ENCODE measurements at places on chromosomes 5 and 9.

- DNase-seq = no peak
These were observed 106.1 kb downstream of the PCSK1 start for GRCh38 chr5:96326902-96327301.

DNA sequence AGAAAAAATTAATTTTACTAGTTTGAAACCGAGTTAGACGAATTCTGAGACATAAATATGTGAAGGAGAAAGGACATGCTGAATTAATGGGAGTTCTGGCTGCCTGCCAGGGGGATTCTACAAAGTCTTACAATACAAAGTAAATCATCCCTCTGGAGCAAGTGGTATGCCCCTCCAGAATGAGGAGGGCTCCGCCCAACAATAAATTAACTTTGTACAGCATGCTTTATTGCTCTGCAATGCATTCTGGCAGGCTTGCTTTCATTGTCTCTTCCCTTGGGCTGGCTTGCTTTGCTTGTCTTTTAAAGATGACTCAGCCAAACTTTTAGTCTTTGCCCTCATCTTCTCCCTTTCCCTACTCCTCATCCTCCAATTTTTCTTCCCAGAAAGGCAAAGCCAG is 11.7 kb upstream of the PCDHB1 start:
- no peak for DNase-seq

DNA sequence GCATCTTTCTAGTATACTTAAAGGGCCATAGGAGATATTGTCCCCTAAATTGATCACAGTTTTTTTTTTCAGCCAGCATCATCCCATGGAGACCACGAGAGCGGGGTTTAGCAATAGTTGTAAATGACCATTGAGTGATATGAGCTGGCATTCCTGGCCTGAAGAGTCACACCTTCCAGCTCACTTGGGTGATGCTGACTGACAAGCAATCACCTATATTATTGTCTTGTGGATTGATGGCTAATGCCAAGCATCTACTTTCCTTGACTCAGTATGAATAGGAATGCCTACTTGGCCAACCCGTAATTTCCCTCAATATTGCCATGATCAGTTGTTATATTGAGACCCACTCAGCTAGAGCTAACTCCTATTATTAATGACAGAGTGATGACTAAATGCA is 70.5 kb downstream of the ADAMTSL1 start:
- no peak for DNase-seq

GRCh38 chr5:12169536-12169935 is 265.3 kb upstream of the CTNND2 start:
- no peak for DNase-seq

- no peak for DNase-seq
These were observed 50.9 kb upstream of the FAM169A start for GRCh38 chr5:74916831-74917710.

- DNase-seq = no peak
These were observed 808.1 kb downstream of the EFNA5 start for GRCh38 chr5:106862450-106863193.

- DNase-seq = peak; percentile 88
These were observed 84.7 kb downstream of the CSNK1A1 start for GRCh38 chr5:149466457-149466972.

DNA sequence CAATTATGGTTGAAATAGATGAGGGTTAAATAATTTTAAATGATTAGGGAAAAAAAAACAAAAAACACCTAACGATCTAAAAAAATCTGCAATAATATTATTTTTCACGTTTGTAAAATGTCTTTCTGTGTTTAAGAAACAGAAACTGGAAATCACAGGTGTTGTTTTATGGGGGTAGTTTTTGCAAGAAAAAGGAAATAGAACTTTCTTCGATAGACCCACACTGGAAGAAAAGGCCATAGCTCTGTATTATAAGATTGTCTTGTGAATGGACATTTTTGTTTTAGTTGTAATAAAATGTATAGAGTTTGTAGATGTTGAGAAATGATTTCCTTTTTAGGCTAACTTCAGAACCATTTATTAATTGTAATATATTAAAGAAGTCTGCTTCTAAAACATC is 5.5 kb downstream of the CSNK1G3 start:
- no peak for DNase-seq

GRCh38 chr5:115842089-115842935 is 577 bp downstream of the AP3S1 start:
- DNase-seq = no peak

GRCh38 chr9:101751895-101752294 is 13.4 kb upstream of the GRIN3A start:
- no peak for DNase-seq

DNA sequence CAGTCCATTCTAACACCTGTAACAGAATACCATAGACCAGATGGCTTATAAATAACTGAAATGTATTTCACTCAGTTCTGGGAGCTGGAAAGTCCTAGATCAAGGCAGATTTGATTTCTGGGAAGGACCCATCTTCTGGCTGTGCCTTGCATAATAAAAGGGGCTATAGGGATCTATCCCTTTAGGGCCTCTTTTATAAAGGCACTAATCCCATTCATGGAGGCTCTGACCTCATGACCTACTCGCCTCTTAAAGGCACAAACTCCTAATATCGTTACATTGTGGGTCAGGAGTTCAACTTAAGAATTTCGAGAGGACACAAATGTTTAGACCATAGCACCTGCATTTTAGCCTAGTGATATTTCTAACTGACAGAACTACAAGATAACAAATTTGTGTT is 619.0 kb downstream of the CDH18 start:
- no peak for DNase-seq

- DNase-seq = no peak
These were observed 7.0 kb upstream of the IL12B start for GRCh38 chr5:159337016-159337955.

- no peak for DNase-seq
These were observed 488.8 kb downstream of the HTR1A start for GRCh38 chr5:63473335-63473967.

- no peak for DNase-seq
These were observed 308.1 kb downstream of the LRRC70 start for GRCh38 chr5:62886603-62887315.

DNA sequence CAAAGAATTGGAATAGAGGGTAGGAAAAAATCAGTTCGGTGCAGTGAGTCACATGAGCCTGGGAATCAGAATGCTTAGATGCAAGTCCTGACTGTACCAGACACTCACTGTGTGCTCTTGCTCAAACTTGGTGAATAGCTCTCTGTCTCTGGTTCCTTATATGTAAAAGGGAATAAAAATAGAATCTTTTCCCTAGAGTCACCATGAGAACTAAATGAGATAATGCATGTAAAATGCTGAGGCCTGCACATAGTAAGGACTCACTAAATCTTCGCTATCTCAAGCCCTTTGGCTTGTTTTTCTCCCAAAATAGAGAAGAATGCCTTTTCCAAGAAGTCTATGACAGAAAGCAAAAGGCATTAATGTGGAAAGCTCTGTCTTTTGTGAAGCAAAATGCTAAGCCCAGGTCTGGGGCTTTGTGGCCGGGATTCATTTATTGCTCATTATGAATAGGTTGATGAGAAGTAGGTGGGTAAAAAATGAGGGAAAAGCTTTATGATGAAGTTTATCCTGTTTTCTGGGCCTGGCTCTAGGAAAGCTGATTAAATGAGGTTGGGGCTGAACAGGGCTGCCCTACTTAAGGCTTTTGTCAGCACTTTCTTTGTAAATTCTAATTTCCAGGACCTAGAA is 483.3 kb downstream of the DMAC1 start:
- no peak for DNase-seq

DNA sequence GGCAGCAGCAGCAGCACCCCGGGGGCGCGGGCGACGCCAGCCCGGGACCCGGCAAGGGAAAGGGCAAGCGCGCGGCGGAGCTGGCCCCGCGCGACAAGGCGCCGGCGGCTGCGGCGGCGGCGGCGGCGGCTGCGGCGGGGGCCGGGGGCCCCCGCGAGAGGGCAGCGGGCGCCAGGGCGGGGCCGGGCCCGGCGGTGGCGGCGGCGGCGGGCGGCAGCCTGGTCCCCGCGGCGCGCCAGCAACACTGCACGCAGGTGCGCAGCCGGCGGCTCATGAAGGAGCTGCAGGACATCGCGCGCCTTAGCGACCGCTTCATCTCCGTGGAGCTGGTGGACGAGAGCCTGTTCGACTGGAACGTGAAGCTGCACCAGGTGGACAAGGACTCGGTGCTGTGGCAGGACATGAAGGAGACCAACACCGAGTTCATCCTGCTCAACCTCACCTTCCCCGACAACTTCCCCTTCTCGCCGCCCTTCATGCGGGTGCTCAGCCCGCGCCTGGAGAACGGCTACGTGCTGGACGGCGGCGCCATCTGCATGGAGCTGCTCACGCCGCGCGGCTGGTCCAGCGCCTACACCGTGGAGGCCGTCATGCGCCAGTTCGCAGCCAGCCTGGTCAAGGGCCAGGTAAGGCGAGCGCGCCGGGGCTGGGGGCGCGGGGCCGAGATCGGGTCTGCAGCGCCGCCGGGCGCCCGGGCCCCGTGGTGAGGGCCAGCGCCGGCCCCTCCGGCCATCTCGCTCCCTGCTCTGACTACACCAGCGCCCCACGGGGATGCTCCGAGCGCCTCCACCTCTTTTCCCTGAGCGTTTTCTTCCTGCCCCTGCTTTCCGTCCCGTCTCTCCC is at the start of gene UBE2QL1:
Gene UBE2QL1, plus strand, starts transcription at position 238 of the 843 bp plus-strand sequence. Its CDS starts 35 bp downstream, at position 273.
- DNase-seq = no peak

GRCh38 chr9:92196909-92197308 is 81.7 kb upstream of the SPTLC1 start:
- DNase-seq = no peak

DNA sequence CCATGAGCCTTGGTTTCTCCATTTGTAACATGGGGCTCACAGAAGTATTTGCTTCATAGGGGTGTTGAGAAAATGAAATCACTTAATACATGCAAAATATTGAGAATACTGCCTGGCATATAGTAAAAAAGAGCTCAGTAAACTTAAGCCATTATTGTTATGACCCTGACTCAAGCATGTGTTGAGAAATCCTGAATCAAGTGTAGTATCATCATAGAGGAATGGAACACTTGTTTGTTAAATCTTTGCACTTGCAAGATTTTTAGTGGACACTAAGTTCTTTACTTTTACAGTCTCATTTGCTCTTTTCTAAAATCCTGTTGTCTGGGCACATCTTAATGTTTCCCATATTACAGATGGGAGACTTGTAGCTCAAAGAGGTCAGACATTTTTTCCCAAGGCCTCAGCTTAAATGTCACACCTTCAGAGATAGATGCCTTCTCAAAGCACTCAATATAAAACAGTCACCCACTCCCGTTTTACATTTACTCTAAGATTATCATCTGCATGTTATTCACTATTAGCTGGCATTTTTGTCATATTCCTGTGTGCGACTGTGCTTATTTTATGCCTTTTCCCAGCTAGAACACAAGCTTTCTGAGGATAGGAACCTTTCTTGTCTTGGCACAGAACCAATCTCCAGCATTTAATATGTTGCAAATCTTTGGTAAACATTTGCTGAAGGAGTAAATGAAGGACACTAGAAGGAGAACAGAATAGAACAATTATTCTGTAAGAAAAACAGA is 250.0 kb upstream of the TNC start:
- no peak for DNase-seq

DNA sequence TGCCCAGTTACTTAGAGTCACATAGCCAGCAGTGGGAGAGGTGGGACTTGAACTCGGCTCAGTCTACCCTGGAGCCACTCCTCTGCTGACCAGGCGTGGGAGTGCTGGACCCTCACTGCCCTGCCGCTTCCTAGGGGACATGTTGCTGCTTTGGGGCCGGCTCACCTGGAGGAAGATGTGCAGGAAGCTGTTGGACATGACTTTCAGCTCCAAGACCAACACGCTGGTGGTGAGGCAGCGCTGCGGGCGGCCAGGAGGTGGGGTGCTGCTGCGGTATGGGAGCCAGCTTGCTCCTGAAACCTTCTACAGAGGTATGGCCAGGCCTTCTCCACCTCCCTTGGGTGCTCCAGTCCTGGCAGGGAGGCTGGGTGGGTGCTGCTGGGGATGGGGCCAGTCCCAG is 3.4 kb upstream of the CACFD1 start:
- DNase-seq = no peak

DNA sequence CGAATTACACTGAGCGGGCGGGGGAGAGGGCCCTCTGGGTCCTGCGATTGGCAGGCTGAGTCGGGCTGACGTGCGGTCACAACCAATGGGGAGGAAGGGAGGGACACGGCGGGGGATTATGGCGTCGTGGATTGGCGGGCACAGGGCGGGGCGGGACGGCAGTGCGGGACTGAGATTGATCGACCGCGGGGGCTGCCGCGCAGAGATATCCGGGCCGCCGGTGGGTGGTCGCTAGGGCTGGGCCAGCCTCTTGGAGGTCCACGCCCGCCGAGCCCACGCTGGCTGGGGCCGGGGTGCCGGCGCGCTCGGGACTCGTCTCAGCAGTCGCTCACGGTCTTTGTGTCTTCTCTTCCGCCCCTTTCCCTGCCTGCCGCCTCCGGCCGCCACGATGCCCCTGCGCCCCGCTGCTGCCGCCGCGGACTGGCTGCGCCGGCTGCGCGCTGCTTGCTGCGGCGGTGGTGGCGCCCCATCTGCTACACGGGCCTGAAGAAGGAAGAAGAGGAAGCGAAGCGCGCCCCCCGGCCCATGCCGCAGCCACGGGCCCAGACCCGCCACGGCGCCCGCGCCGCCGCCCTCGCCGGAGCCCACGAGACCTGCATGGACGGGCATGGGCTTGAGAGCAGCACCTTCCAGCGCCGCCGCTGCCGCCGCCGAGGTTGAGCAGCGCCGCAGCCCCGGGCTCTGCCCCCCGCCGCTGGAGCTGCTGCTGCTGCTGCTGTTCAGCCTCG is at the start of gene RGMB:
Gene RGMB, plus strand, starts transcription at position 200 of the 728 bp plus-strand sequence. Its CDS starts 408 bp downstream, at position 608.
- DNase-seq = peak; percentile 99

GRCh38 chr9:91176426-91176825 is 185.3 kb downstream of the AUH start:
- DNase-seq = no peak

GRCh38 chr9:102867488-102867887 is 127.6 kb upstream of the CYLC2 start:
- no peak for DNase-seq

DNA sequence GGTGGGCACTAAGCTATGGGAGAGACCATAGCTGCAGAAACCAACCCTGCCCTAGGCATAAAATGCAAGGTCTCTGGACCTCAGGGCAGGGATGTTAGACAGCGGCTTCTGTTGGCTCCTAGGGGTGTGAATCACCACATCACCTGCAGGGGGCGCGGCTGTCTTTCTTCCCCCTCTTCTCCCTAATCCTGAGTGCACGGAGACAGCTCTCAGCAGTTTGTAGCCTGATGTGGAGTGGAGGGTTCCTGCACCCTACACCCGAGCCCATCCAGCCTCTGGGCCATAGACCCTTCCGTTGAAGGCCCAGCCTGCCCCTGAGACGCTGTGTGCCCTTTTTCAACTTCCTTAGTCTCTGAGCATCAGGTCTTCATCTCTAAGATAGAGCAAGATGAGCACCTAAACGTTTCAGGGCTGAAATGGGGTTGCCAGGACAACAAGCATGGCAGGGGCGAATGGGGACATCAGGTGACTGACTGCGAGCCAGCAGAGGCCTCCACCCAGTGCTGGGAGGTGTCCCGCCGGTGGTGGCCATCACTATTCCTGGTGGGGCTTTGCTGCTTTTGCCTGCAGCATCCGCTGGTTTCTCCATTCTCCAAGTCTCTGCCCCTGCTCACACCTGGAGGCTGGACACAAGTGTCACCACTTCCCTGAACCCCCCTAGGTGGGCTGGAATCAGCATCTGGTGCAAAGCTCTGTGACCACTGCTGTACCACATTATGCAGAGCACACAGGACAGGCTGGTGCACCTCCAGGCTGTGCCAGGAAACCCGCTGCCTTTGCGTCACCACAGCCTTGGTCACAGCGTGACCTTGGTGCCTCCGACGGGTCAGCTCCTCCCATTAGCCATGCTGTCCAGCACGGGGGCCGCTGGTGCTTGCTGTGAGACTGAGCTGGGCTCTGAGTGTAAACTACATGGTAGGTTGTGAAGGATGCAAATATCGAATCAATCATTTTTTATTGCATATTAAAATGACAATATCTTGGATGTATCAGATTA is 2.5 kb upstream of the SEC16A start:
- DNase-seq = peak; percentile 96

GRCh38 chr9:69307446-69308205 is 17.4 kb upstream of the ENTREP1 start:
- no peak for DNase-seq
